Left lobe of liver (tissue), 2 donors: ENCODE measurements at places on chromosomes 5 and 9. TPM values are rescaled to one million over a fixed set of nuclear protein-coding genes. Genes with fewer than 3 reads are reported as not detected.

The DMRT3 gene
- total RNA-seq, result not detected

The ROPN1L gene
- 0.35 TPM for total RNA-seq

The RECK gene
- total RNA-seq, result 2.0 TPM

The RETREG1 gene
- 25.2 TPM for total RNA-seq

The GFI1B gene
- total RNA-seq, result 0.15 TPM

The SURF1 gene
- 59.9 TPM for total RNA-seq

The PDE6A gene
- not detected for total RNA-seq
